ENCODE measurements at places on chromosomes 7 and 10.

- DNase-seq: no peak
Measured at GRCh38 chr10:117249493-117250093, 8.7 kb downstream of the SLC18A2 start.

DNA sequence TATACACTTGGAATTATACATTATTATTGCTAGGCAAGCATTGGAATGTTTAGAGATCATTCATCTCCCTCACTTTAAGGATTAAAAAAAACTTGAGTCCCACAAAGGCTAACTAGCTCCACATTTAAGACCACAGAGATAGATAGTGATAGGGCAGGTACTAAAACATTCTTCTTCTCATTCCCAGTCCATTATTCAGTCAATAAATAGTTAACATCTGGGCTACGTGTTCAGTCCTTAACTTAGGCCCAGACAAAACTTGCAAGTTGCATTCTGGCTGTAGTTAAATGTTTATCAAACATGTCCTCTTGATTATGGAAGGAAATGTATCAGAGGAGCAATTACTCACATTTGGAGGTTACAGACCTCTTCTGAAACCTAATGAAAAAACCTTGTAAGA lies 2.4 kb downstream of the GNG11 start:
- DNase-seq: no peak

GRCh38 chr7:5177060-5177459 lies 13.0 kb upstream of the WIPI2 start:
- peak; percentile 28 for DNase-seq

DNA sequence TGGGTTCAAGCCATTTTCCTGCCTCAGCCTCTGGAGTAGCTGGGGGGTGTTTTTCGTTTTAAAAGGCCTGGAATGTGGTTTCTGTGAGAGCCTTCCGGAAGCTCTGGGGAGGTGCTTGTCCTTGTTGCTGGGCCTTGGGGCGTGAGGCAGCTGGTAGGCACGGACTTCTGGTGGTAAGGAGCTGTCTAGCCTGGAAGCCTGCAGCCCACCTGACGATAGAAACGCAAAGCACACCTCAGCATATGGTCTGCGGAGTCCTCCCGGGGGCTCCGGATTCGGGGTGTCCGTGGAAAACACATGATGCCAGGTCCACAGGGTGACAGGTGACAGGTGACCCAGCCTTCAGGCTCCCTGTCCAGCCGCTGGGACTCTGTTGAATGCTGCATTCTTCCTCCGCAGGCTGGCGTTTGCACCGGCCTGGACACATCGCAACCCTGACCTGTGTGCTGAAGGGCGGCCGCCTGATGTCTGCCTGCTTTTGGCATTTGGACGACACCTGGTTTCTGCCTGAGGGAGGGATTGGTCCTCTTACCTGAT lies 37.3 kb downstream of the INPP5A start:
- peak; percentile 22 for DNase-seq

- no peak for DNase-seq
Measured at GRCh38 chr10:77311186-77311585, 326.4 kb downstream of the KCNMA1 start.

DNA sequence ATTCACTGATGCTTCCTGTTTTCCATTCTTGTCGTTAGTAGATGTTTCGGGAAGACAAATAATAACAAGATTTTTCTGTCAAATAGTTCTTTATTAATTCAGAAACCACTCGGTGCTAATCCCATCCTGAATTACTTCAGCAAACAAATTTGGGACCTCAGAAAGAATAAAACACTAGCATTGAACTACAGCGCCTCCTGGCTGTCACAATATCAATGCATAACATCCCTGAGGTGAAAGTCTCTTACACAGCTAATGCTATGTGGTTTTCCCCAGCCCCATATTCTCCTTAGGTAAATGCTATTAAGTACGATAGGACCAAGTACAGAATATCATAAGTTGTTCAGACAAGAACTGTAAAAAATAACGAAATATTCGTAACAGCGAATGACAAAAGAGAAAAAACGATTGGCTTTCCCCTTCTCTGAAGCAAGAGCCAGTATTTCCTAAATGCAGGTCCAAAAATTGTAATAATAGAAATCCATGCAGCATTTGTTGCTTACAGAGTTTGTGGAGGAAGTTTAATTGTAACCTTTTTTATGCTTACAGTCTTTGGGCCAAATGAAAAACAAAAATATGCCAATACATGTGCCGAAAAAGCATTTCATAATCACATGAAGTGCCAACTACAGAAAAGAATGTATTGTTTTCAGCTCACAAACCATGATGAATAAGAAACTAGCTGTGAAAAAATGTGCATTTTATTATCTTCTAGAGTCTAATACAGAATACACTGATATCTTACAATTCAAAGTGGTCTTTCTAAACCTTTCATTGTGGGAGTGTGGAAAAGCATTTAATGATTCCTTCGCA lies 47.3 kb downstream of the MYPN start:
- DNase-seq: peak; percentile 55

- DNase-seq: peak; percentile 94
Measured at GRCh38 chr7:55065079-55065478, 46.3 kb downstream of the EGFR start.

All from SJSA1 (cell line).